ENCODE measurements at places on chromosomes 4 and X.

DNA sequence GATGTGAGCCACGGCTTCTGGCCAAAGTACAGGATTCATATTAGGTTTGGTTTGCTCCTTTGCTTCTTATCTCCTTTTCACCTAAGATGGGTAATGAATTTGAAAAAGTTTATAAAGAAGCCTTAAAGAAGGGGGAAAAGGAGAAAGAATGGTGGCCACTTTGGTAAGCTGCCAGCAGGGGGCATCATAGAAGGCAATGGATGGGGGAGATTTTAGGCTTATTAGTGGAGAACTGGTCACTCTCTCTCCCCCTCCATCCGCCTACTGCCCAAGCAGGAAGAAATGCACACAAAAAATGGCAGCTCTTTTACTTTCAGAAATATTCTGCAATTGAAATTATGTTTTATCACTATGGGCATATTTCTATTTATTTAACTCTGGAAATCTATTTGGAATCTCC is 32.0 kb downstream of the SPARCL1 start:
- DNase-seq = no peak

DNA sequence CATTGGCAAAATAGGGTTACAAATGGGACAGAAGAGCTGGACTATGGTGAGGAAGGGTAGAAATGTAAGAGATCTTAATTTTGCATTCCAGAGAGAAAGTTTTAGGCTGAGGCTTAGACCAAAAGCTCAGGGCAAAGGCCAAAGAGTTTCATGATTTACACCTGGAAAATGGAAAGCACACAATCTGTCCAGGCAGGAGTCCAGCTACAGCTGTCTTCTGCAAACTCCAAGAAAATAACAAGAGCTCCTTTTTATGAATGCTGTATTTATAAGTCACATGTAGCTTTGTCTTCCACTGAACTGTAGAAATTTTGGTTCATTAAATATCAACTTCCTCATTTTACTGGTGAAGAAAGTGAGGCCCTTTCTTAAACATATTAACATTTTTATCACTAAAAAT is 288.0 kb upstream of the ATOH1 start:
- DNase-seq = no peak

DNA sequence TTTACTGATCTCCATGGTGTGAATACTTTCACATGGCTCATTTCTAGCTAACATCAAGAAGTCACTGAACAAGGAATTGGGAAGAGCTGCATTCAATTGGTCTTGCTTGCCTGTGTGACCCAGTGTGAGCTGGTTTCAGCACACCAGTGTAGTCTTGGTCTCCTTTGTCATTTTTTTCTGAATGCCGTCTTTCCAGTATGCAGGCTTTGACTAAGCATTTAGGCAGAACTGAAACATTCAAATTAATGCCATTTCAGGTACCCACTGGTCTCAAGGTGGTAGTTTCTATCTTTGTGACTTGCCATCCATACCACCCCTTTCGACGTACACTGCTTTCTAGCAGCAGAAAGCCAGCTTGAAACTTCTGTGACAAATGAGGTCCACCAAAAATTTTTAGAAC is 550.5 kb upstream of the BOD1L1 start:
- DNase-seq = no peak

- no peak for DNase-seq
Observed at GRCh38 chr4:108081256-108081655, 87.5 kb downstream of the LEF1 start.

- DNase-seq = no peak
Observed at GRCh38 chr4:184818216-184818564, 7.6 kb downstream of the ACSL1 start.

DNA sequence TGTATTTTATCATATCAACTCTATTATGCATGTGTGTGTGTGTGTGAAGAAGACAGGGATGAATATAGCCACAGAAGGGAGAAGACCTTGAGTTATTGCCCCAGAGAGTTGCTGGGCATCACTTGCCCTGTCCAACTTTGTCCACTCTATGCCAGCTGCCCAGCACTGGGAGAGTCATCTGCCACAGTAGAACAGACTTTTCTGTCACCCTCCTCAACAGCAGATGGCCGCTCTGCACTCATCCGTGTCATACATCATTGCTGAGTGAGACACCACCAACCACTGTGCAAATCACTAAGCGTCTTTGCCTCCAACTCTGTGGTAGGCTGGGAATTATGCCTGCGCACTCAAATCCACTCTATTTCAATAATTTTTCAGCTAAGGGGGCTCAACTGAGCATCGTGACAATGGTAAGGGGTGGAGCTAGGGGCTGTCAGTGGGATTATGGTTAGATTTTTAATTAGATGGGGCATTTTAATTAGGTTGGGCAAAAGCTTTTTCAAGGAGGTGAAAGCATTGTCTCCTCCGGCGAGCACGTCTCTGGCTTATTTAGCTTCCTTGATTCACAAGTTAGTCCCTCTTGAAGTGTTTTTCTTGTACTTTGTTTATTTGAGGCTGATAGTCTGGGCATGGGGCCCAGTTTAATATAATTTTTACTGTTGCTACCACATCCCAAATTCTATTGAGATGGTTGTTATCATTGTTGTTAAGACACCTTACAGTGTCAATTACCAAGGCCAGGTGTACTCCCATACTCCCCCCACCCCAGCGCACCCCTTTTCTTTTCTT is 100.1 kb upstream of the KLF3 start:
- DNase-seq = no peak

DNA sequence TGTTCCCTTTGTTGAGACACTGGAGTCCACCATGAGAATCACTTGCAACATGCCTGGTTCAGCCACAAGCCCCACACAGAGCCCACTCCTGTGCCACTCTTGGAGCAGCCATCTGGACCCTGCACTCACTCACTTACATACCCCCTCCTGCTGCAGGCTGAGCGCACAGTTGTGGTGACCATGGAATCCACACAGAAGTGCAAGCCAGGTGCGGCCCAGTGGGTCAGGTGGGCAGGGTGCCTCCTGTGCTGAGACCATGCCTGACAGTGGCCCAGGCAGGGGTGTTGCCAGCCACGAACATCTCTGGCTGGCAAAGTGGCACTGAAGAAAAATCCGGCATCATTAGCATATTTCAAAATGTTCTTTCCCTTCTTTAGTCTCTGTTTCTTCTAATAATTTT is 17.4 kb upstream of the CXorf51A start:
- DNase-seq = no peak

DNA sequence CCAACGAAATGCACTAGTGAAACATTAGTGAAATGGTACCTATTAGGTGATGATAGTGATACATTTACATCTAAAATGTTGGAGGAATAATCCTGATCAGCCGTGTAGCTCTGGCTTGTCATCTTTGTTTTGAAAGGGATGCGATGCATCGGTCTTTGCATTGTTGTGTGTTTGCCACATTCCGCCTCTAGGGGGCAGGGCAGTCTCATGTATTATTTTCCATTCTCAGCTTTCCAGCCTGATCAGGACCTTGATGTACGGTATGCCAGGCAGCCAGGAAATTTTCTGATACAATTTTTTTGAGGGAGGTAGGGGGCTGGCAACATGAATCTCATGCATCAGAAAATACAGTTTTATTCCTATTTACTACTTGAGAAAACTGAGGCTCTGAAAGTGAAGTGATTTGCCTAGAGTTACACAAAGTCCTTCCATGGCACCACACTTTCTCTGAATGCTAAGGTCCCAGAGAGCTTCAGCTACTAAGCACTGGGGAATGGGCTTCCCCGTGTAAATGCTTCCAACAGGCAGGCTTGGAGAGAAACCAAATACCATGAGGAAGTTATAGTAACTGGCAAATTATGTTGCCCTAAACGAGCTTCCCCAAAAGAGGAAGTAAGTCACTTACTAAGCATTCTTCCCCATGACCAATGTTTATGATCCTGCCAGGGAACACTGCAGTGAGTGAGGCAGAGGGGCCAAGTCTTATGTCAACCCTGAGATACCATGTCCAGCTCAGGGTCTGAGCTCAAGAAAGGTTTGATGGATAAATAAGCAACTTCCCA is 31.8 kb upstream of the IQSEC2 start:
- DNase-seq = peak; percentile 49

- peak; percentile 24 for DNase-seq
Observed at GRCh38 chrX:104113222-104113965, 1.1 kb downstream of the ZCCHC18 start.

- no peak for DNase-seq
Observed at GRCh38 chr4:85952972-85953650, 406.7 kb downstream of the MAPK10 start.

- no peak for DNase-seq
Observed at GRCh38 chr4:48899950-48900349, 6.6 kb downstream of the OCIAD2 start.

GRCh38 chr4:39636531-39637184 is 2.0 kb downstream of the SMIM14 start:
- DNase-seq = no peak

GRCh38 chr4:159227378-159227777 is 124.5 kb downstream of the RAPGEF2 start:
- no peak for DNase-seq

GRCh38 chr4:16897991-16898827 is at the start of gene LDB2:
TSS of gene LDB2 (minus strand) at chr4:16898645.
- DNase-seq = no peak

DNA sequence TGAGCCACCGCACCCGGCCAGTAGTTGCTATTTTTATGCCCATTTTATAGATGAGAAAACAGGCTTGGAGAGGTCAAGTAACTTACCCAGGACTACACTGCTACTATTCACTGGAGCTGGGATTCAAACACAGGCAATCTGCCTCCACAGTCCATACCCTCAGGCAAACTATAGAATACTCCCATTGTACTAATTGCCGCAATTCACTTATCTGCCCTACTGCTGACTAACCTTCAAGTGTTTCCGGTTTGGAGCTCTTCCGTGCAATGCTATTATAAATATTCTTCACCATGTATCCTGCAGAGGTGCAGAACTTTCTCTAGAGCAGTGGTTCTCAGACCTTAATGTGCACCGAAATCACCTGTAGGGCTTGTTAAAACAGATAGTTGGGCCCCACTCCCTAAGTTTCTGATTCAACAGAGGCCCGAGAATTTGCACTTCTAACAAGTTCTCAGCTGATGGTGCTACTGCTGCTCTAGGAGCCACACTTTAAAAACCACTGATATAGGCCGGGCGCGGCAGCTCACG is 1.9 kb upstream of the G3BP2 start:
- no peak for DNase-seq

DNA sequence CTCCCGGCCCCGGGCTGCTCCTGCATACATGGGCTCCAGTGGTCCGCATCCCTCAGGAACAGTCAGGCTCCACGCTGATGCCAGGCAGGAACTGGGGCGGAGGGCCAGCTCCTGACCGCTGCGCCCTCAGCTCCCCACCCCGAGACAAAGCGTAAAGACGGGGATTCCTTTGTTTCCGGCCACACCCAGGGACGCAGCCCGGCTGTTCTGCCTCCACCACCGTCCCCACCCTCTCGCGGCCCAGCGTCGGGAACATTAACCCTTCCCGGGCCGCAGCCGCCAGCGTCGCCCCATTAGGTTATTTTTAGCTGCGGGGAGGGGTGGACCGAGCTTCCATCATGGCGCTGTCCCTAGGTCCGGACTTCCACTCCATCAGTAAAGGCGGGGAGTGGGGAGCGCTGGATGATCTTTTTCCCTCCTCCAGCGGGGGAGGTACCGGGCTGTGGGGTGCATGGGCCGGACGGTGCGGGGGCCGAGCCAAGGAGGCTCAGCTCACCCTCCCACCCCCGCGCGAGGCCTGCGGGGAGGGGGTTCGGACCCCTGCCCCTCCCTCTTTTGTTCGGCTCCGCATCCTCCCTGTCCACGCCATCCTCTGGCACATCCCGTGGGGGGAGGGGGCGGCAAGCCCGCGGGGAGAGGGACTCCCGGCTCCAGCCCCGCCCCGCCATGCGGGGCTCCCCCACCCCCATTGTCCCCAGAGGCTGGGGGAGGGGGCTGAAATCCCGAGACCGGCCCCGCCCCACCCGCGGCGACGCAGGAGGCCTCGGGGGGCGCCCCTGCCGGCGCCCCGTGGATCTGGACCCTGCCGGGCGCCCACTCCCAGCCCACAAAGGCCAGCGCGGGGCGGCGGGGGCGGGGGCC is 5.3 kb downstream of the CRMP1 start:
- no peak for DNase-seq

DNA sequence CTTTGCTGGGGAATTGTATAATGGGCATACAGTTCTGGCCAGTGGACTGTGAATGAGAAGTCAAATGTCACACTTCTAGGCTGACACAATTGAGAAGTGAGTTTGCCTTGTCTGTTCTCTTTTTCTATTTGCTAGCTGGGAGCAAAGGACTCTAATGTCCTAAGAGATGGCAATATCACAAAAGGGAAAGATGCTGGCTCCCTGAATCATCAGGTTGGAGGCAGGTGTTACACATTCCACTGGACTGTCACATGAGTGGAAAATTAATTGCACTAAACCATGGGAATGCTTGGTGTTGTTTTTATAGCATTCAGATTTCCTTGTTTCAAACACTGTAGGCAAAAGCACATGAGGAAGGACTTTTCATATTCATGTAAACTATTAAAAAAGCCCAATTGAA is 388.3 kb downstream of the ADAM29 start:
- no peak for DNase-seq

DNA sequence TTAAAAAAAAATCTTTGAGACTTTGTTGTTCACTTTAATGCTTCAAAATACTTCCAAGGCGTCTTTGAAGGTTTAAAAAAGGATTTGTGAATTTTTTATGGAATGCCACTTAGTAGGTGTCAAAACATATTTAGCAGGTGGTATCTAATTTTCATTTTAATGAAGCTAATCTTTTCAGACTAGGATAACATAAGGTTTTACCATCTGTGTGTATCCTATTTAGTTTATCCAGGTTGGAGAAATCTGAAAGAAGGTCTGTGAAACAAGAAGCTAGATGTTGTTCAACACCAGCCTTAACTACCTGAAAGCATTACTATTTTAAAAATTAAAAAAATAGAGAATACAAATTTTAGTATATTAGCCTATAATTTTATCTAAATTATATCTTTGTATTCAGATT is 193.4 kb downstream of the GRID2 start:
- no peak for DNase-seq

DNA sequence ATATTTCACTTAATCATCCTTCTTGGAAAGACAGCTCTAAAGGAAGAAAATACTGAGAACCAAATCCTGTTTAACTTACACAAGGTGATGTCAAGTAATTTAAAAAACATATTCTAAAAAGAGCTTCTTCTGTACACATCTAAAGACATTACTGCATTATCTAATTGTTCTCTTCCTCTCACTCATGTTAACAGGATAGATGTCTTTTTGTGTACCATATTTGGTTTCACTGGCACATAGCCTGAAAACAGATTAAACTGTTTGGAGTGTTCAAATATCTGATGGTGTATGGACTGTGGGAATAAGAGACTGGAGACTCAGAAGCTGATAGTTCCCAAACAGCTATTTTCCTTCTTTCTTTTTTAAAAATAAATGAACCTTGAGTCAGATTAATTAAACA is 213.3 kb upstream of the MAB21L2 start:
- no peak for DNase-seq

DNA sequence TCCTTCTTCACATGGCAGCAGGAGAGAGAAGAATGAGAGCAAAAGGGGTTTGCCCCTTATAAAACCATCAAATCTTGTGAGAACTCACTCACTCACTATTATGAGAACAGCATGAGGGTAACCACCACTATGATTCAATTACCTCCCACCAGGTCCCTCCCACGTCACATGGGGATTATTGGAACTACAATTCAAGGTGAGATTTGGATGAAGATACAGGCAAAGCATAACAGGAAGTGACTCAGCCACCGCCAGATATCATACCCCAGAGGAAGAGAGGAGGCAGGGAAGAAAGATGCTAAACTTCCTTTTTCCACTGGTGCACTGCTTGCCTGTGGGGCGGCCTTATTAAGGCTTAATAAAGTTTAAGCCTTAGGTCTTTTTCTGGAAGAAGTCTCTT is 766.1 kb downstream of the KCTD8 start:
- DNase-seq = no peak
